Activated naive CD8-positive, alpha-beta T cell treated with anti-CD3 and anti-CD28 coated beads, Interleukin-2, amount 10 ng/mL, durations not matched to agents 7 days and 5 days (primary cell): ENCODE measurements at places on chromosomes 5 and 9. TPM values are rescaled to one million over a fixed set of nuclear protein-coding genes. Genes with fewer than 3 reads are reported as not detected.

The C8G gene
- total RNA-seq = 3.6 TPM

The PHF24 gene
- not detected for total RNA-seq

The STK32A gene
- not detected for total RNA-seq

The TEX48 gene
- total RNA-seq = not detected

The SHOC1 gene
- total RNA-seq = not detected

The PCDHB15 gene
- 0.06 TPM for total RNA-seq

The TAF11L6 gene
- total RNA-seq = not detected

DNA sequence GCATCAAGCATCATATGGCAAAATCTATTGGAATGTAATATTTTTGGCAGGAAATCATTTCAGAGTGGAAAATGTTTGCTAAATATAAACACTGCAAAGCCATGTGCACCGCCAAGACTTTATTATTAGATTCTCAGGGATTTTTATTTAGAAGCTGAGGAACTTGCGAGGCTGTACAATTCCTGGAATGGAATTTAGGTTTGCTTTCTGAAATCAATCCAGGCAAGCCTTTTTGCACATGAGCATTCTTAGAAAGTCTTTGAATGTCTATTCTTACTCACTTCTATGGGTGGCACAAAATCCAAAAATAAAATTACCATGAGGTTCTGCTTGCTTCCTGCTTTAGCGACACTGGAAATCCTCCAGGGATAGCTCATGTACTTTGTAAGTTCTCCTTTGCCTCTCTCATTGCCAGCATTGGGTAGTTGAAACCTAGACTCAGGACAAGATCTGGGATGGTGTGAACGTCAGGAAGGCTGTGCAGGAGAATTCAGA, 71.5 kb upstream of the PALM2AKAP2 start:
- no peak for DNase-seq

- DNase-seq = no peak
These were observed 458.9 kb upstream of the C9orf72 start for GRCh38 chr9:28032268-28032590.

DNA sequence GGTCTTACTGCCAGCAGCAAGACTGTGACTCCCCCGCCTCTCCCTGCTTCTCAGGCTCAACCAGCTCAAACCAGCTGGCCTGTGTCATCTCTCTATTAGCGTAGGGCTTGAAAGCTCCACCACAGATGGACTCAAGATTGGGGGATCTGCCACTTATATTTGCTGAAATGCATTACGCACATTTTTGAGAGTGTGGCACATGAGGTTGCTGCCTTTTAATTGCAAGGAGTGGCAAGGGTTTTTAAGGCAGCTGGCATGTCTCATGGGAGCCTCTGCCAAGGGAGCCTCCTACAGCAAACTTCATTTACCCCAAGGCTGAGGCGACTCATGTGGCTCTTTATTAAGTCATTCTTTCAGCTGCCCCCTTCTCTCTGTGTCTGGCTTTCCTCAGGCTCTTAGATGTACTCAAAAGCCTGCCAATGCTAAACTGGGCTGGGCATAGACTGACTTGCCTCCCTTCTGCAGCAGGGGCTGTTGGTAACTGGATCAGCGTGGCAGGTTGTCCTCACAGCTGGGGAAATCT, 219.3 kb downstream of the SMARCA2 start:
- no peak for DNase-seq

- no peak for DNase-seq
These were observed 753 bp downstream of the RPS6 start for GRCh38 chr9:19379283-19379682.

DNA sequence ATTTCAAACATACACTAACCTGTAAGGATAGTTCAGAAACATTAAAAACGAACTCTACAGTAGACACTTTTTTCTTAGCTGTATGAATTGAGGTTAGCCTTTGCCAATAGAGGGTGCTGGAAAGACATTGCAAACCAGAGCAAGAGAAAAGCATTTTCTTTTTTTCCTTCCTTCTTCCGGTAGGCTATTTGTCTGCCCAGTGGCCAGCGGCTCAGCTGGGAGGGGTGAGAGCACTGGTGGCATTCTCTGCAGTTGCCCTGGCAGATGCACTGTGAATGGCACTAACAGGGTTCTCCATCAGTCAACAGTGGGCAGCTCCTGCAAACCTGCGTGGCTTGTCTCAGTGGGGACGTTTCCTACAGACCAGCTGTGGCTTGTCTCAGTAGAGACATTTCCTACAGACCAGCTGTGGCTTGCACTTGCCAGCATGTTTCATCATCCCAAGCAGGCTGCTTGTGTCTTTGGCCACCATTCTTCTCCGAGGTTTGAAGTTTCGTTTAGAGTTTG, 984.5 kb upstream of the CDH18 start:
- DNase-seq = no peak

DNA sequence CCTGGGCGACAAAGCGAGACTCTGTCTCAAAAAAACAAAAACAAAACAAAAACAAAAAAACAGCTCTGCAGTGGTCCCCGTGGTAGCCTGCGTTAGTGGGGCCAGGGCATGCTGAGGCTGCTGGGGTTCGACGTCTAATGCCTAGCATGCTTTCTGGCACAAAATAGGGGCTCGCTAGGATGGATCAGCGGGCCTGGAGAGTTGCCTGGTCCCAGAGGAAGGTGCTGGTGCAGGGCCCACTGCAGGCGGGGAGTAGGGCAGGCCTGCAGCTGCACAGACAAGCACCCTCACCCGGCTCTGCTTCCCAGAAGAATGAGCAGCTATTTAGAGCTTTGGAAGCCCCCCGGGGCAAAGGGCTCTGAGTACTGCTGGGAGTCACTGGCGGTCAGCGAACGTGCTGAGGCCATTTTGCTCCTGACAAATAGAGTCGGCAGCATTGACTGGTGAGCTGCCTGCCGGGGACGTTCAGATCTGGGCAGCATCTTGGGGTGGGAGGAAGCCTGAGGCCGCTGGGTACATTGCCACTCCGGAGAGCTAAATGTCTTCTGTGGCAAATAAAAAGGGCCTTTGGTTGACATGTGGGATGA, 126.7 kb downstream of the OLFM1 start:
- DNase-seq = no peak

- DNase-seq = no peak
These were observed 37.0 kb downstream of the ADAMTS12 start for GRCh38 chr5:33854733-33855151.

GRCh38 chr9:128250839-128251731, 24.7 kb downstream of the GOLGA2 start:
- DNase-seq = no peak

DNA sequence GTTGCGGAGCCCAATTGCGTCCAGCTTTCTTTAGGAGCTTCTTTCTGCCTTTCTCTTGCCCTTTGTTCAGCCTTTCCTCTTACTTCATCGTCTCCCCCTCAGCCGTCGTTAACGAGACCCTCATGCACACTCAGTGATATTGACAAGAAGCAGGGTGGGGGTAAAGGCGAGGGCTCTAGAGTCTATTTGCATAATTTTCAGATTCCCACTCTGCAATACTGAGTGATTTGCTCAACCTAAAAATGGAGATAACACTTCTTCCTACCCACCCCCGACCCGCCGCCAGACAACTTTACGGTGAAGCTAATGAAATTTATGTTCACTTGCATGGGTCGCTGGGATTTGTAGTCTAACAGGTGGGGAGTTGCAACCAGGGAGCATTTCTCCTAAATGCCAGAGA, 1.3 kb upstream of the TBC1D2 start:
- no peak for DNase-seq

DNA sequence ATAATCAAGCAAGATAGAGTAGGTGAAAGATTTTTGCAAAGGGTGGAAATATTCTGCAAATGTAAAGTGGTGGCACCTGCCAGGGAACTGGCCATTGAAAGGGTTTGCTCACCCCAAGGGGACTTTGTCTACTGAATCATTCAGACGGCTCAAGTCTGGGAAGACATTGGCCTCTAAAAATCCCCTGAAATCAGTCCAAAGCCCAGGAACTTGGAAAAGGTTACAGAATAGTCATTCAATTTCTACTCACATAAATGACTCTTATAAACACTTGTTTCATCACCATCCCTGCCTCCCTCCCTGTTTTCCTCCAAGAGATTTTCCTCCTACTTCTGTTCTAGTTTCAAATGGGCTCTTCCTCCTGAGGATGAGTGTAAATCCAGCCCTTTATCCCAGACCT, 28.5 kb downstream of the ZNF366 start:
- no peak for DNase-seq

- no peak for DNase-seq
These were observed 91.7 kb downstream of the NRG2 start for GRCh38 chr5:139951296-139951924.
